ENCODE measurements at places on chromosomes 2 and 18.
A peak's percentile ranks its signal among the peaks of the same experiment; 100 is the strongest.

GRCh38 chr2:40103590-40103989 lies 324.5 kb upstream of the THUMPD2 start:
- peak; percentile 67 for DNase-seq

- no peak for DNase-seq
These were observed 209.0 kb downstream of the CAMKMT start for GRCh38 chr2:44570777-44571176.

DNA sequence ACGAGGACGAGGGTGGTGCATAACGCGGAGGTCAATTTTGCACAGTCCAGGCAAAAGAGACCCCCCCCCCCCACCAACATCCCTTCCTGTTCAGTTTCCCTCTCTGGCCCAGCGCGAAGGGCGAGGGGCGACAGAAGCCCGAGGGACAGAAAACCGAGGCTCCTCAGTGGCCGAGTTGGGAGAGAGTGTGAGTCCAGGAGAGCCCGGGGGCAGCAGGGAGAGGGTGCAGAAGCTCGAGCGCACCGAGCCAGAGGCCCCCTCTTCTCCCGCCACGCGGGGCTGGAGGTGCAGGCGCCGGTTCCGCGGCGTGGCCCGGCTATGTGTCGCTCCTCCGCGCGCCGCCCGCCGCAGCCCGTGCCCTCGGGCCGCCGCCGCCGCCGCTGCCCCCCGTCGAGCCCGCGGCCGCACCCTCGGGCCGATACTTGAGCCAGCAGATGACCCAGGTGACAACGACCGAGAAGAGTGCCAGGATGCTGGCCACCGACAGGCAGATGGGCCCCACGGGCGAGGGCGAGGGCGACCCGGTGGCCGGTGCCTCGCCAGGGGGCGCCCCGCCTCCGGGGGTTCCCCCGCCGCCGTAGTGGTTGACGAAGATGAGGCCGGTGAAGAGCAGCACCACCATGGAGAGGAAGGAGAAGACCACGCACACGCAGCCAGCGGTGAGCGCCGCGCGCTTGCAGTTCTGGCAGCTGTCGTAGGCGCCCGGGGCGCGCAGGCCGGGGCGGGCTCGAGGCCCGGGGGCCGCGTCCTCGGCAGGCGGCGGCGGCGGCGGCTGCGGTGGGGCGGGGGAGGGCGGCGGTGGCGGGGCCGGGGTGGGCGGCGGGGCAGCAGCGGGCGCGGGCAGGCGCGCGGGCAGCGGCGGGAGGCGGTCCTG lies 20.2 kb upstream of the PAX3 start:
- no peak for DNase-seq

GRCh38 chr2:125312342-125312741 lies 1287.3 kb downstream of the CNTNAP5 start:
- DNase-seq = no peak

DNA sequence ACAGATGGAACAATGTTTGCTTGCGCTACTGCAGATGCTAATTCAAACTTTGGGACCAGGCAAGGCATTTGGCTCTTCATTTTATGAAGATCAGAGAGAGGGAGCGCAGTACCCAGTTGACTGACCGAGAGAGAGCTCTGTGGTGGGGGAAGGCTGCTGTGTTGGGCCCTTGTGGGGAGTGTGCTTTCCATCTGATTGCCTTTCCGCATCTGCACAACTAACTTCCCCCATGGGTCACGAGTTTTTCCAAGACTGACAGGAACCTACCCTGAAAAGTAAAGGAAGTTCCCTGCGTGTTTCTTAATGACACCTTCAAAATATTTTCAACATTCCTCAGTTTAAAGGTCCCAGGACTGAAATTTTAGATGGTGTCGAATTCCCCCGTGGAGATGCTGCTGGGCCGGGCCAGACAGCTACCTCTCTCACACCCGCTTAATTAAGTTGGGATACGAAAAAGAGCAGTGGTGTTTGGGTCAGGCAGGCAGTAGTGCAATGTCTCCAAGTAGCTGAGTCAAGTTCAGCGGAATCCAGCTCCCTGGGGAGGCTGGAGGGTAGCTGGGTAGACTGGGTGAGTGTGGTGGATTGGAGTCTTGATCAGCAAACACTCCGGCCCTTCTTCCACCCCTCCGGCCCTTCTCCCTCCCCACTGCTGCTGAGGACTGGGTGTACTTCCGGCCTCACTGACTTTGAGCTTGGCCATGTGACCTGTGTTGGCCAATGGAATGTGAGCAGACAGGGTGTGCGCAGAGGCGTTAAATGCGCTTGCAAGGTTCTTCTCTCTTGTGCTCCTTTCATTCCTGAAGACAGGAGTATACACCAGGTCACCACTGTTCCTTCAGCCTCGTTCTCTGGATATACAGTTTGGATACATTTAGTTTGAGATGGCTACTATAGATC lies 2.3 kb upstream of the ARHGAP25 start:
- DNase-seq = no peak

GRCh38 chr18:10526561-10526949 lies 728 bp downstream of the NAPG start:
- DNase-seq = no peak

DNA sequence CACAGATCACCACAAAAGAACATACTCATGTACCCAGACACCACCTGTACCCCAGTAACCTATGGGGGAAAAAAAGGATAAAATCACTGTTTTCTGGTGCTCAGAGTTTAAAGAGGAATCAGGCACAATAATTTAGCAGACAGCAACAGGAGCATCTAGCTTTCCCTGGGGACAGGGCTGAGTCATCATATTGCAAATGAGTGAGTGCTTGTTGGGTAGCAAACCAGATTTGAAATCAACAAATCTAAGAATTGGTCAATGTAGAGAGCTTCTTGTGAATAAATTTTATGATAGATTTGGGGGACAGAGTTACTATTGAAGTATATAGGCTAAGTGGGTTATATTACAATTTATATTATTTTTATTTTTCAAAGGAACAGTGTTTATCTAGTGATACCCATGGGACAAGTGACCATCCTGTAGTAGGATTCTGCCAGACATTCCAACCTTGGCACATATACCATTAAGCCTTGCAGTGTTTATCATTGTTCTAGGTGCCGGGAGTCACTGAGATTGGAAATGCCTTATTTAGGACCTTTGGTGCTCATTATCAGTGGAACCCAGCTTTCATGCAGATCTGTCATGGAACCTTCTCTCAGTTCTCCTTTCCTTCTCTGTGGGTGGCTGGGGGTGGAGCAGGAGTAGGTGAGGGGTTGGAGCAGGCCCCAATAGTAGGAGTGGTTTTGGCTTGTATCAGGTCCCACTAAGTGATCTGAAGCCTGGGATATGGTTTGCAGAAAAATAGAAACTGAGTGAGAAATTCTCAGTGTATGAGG lies 117.2 kb downstream of the CERS6 start:
- no peak for DNase-seq

DNA sequence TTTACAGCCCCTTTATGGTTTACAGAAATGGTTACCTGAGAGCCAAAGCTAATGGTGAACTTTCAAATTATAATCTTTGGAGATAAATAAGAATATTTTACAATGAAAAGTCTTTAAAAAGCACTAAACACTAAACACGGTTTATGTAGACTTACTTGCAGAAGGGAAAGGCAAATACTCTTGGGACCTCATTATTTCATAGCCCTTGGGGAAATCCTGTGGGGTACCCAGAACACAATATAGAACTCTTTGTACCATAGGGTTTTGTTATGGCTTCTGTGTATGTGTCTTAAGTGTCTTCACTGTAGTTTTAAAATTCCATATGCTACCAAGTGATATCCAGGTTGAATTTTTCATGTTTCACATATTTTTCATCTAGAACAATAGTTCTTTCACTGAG lies 90.6 kb downstream of the KCNH7 start:
- no peak for DNase-seq

DNA sequence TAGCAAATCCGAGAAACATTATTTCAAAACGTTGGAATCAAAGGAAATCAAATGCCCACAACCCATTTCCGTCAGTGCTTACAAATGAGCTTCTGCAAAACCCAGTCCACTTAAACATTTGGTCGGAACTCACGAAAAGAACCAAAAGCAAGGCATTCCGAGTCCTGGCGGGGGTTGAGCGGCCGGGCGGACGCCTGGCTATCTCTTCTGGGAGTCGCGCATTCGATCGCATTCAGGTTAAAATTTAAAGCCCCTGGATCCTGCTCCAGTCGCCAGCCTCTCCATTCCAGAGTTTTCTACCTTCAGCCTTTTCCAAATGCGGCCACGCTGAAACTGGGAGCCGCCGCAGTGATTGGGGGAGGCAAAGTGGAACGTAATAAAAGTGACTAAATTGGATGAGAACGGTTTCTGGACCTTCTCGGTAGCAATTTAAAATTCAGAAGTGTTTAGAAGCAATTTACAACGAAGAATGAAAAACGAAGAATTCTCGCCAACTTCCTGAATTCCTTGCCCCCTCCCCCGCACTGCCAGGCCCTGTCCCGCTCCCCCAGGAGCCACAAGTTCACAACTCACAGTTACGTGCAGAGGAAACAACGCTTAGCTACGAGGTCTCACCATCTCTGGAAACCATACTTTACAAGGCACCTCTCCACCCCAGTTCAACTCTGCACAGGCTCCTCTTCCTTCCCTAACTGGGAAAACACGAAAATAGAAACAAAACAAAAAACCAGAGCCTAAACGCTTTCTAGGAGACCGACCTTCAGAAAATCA lies 1.7 kb upstream of the GATA6 start:
- no peak for DNase-seq

GRCh38 chr2:109715313-109715805 lies 78.7 kb upstream of the RGPD5 start:
- DNase-seq = no peak

DNA sequence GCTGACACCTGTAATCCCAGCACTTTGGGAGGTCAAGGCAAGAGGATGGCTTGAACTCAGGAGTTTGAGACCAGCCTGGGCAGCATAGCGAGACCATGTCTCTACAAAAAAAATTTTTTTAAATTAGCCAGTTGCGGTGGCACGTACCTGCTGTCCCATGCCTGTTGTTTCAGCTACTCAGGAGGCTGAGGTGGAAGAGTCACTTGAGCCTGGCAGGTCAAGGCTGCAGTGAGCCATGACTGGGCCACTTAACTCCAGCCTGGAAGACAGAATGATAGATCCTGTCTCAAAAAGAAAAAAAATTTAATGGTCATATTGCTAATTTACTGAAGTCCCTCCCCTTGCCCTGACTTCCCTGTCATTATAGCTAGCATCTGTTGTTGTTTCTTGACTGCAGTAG lies 112.6 kb downstream of the ARHGAP28 start:
- no peak for DNase-seq

Measured in H4 (cell line).